HuH-7 (cell line): ENCODE measurements at places on chromosomes 7 and 10.

DNA sequence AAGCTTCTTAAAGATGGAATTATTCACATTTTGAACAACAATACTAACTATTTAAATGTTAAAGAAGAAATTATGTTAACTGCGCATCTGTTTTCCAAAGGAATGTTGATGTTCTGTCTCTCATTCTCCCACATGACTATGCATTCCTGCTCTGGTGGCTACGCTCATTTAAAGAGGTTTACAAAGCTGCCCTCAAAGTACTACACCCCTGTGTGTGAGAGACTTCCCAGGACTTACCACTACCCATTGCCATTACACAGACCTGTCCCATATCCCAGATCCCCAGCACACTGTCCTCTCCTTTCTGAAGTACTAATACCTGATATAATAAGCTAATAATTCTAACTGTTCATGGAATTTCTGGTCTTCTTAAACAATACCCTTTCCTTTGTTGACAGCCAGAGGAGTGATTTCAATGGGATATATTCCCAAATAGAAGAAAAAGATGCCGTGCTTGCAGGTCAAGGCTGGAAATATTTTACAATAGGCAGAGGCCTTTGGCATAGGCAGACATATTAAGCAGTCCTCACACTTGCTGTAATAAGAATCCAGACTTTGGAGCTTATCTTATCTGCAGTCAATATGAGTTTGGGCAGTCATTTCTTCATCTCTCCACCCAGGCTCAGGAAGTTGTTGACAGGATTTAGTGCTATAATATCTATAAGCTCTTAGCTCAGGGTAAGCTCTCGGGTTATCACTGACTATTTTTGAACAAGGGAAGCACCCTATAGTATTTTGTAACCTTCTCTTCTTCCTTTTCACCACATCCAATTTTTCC is 12.2 kb downstream of the LIPF start:
- no peak for DNase-seq

DNA sequence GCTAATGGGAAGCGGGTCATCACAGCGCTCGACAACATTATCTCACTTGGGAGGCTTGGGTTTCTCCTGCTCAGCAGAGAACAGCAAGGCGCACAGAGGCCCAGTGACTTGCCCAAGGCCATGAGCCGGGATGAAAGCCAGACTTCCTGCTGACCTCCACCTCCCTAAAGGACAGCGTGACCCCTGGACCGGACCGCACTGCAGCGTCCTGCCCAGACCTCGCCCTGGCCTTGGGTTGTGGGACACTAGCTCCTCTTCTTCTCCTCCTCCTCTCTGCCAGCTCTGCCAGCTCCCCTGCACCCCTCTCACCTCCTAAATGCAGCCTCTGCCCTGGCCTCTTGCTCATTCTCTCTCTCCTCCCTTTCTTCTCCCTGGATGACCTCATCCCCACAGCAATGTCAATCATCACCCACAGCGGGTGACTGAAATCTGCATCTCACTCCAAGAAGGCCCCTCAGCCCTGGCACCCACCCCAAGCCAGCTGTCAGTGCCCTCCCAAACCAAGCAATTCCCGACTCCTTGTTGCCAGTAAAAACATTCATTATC is 19.4 kb downstream of the SPOCK2 start:
- DNase-seq: no peak

- no peak for DNase-seq
Measured at GRCh38 chr7:71272509-71273490, 140.9 kb downstream of the GALNT17 start.

DNA sequence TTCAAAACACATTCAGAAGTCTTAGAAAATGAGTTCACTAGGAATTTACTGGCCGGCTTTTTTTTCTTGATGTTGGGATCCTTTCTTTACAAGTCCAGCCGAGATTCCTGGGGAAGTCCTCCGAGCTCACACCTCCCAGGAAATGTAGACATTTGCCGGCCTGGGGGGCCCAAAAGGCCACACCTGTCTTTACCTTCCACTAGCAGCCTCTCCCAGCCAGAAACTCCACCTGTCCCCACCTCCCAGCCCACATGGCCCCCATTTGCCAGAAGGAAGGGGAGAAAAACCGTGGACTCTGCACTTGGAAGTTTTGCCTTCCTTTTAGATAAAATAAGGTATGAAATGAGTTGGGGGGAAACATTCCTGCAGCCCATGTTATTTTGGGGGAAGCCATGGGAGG is 27.6 kb upstream of the EMX2 start:
- DNase-seq: no peak

GRCh38 chr10:18230794-18231193 is 90.6 kb downstream of the CACNB2 start:
- no peak for DNase-seq

DNA sequence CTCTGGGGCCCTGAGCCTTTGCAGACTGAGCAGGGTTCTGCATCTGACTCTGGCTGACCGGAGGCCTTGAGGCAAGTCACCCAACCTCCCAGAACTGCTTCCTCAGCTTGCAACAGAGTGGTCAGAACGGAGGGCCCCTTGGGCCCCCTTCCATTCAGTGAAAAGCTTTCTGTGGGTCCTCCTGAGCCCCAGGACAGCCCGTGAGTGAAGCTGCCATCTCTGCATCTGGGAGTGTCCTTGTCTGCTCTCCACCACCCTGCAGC is 224.7 kb downstream of the DNAJB6 start:
- DNase-seq: no peak

GRCh38 chr10:29588629-29589421 is 45.9 kb downstream of the SVIL start:
- DNase-seq: no peak
